HL-60 (cell line): ENCODE measurements at places on chromosomes 11 and 22.
A peak's percentile ranks its signal among the peaks of the same experiment; 100 is the strongest.

- DNase-seq, result no peak
Observed at GRCh38 chr22:25736378-25737011, 5.5 kb upstream of the MYO18B start.

- DNase-seq, result no peak
Observed at GRCh38 chr22:46280063-46280817, 12.4 kb downstream of the TTC38 start.

DNA sequence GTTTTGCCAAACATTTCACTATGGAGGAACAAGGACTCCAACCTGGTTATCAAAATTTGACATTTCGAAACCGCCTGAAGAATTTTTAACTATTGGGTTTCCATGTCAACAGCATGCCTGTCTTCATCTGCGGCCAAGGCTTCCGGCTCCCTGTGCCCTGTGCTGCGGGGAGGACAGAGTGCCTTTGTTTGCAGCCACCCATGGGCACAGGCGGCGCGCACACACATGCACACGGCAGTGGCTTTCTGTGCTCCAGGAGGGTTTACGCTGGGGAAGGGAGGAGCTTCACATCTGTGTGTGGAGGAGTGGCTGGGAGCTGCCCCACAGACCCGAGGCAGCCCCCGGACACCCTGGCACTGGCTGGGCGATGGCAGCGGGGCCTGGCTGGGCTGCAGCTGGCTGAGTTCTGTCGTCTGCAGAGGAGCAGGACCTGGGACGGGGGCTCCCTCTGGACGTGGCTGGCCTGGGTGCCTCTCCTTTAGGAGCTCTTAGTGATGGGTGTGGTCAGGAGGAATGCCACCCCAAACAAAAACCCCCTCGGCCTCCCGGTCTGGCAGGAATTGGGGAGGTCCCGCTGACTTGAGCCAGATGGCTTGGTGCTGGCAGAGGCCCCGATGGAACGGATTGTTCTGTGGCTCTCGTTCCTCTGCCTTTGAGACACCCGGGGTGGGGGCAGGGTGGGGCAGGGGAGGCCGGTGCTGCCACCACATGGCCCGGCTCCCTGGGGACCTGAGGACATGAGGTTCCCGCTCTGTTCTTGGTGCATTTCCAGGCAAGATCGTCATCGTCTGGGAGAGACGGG is 1290.9 kb downstream of the BRD1 start:
- no peak for DNase-seq

- DNase-seq, result no peak
Observed at GRCh38 chr11:43948341-43949225, 6.1 kb downstream of the C11orf96 start.

- peak; percentile 30 for DNase-seq
Observed at GRCh38 chr22:40855071-40855978, 1.1 kb downstream of the ST13 start.

DNA sequence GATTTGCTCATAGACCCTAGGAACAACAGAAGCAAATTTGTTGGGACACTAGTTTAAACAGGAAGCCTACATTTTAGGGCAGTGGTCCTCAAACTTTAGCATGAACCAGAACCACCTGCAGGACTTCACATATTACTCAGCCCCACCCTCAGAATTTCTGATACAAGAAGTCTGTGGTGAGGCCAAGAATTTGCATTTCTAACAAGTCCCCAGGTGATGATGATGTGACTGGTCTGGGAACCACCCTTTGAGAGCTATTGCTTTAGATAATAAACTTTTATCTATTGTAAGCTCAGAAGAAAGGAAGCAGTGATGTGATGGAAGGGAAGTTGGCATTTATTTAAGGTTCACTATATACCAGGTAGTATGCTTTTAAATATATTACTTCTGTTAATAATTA is 194.0 kb downstream of the FAM181B start:
- DNase-seq, result no peak

DNA sequence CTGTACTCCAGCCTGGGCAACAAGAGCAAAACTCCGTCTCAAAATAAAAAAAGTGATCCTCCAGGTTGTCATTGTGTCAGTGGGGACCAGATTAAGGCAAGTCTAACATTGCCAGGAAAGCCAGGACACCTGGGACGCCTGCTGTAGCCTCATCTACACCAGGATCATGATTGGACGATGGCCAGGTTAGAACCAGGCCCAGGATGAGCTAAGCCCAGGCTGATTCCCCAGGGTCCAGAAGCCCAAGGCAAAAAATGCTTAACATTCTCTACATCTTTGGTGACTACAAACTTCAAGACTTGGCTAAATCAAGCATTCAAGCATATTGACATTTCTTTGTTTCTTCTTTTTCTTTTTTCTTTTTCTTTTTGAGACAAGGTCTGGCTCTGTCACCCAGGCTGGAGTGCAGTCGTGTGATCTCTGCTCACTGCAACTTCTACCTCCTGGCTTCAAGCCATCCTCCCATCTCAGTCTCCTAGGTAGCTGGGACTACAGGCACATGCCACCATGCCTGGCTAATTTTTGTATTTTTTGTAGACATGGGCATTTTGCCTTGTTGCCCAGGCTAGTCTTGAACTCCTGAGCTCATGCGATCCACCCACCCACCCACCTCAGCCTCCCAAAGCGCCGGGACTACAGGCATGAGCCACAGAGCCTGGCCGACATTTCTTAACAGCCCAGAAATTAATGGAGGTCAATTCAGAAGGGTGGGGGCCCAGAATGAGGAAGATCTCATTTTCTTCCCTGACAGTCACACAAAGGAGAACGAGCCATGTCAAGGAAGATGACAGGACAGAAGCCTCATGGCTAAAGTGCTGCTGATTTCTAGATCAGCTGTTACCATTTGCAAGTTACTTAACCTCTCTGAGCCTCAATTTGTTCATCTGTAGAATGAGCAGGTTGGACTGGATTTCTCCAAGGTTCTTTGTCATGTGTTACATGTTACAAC is 12.5 kb upstream of the PTPRJ start:
- no peak for DNase-seq

- DNase-seq, result no peak
Observed at GRCh38 chr11:123545726-123546270, 108.6 kb downstream of the SCN3B start.

DNA sequence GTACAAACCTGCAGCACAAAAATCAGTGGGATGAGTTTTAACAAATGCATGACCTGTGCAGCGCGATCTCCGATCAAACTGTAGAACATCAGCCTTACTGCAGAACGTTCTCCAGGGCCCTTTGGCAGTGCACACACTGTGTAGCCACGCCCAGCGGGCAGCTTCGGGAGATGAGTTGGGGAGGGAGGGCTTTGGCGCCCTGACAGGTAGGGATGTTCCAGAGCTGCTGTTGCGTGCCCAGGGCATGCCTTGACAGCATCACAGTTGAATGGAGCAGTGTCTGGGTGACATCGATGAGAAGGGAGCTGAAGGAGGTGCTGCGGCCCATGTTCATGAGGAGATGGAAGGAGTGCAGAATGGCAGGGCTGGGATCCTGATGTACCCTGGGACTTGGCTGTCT is 80.2 kb downstream of the TBC1D22A start:
- DNase-seq, result no peak

- no peak for DNase-seq
Observed at GRCh38 chr11:8017894-8018483, 30.9 kb downstream of the EIF3F start.

- DNase-seq, result no peak
Observed at GRCh38 chr11:128407962-128408361, 179.4 kb downstream of the ETS1 start.

- no peak for DNase-seq
Observed at GRCh38 chr11:73227571-73228211, 9.6 kb downstream of the P2RY2 start.

GRCh38 chr11:24373516-24373915 is 123.3 kb upstream of the LUZP2 start:
- no peak for DNase-seq
